Activated naive CD8-positive, alpha-beta T cell treated with anti-CD3 and anti-CD28 coated beads for 36 hours (primary cell): ENCODE measurements at places on chromosomes 5 and 9. TPM values are rescaled to one million over a fixed set of nuclear protein-coding genes. Genes with fewer than 3 reads are reported as not detected.

PCDHA10 gene
- total RNA-seq = not detected

GRCh38 chr5:38871790-38872551 lies 26.2 kb downstream of the OSMR start:
- H3K27ac ChIP-seq = no peak overlapping the region
- peaks cover 54% of the 10 kb centered on the region for H3K27me3 ChIP-seq
- no peak for DNase-seq
- H3K36me3 ChIP-seq = no peaks in the 10 kb centered on the region
- no peaks in the 10 kb centered on the region for H3K4me1 ChIP-seq
- no peak overlapping the region for H3K4me3 ChIP-seq

DNA sequence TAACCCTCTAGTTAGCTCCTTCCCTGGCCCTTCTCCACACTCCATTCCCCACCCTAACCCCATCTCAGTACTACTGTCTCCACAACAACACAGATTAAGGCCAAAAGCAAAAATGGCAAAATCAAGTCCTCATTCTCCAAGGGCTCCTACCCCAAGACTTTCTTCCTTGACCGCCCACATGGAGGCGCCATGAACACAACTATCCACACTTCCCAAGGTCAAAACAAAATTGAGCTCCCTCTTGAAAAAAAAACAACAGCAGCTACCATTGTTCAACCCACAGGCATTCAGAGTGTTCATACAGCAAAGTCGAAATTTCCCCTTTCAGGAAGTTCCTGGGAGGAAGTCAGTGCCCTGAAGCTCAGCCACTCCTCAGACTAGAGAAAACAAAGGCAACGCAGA lies 54.4 kb downstream of the GNAQ start:
- peak overlapping the region; percentile 95 for H3K27ac ChIP-seq
- H3K4me1 ChIP-seq = peaks cover 53% of the 10 kb centered on the region
- no peaks in the 10 kb centered on the region for H3K27me3 ChIP-seq
- H3K36me3 ChIP-seq = peaks cover 5% of the 10 kb centered on the region
- H3K4me3 ChIP-seq = peak overlapping the region; percentile 2

PCDHA1 gene
- total RNA-seq = not detected

- no peaks in the 10 kb centered on the region for H3K4me1 ChIP-seq
- H3K27me3 ChIP-seq = no peaks in the 10 kb centered on the region
- H3K36me3 ChIP-seq = no peaks in the 10 kb centered on the region
- DNase-seq = no peak
- H3K4me3 ChIP-seq = no peak overlapping the region
Observed at GRCh38 chr9:81305561-81306182, 383.7 kb downstream of the TLE1 start.

DNA sequence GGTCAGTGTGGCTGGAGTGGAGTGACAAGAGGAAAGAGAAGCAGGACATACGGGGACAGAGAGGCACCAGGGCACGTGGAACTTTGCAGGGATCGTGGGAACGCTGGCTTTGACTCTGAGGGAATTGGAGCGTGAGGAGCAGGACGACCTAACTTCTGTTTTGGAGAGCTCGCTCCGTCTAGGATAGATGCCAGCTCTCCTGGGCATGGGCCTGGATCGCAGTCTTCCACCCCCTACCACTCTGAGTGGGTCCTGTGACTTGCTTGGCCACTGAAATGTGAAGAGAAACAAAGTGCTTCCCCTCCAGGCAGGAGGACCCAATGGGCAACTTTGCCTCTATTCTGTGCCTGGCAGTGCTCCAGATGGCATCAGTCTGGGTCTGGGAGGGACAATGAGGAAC lies 8.7 kb upstream of the SH3PXD2B start:
- no peaks in the 10 kb centered on the region for H3K27me3 ChIP-seq
- no peak for DNase-seq
- H3K36me3 ChIP-seq = no peaks in the 10 kb centered on the region
- no peak overlapping the region for H3K27ac ChIP-seq
- H3K4me1 ChIP-seq = peaks cover 7% of the 10 kb centered on the region
